ENCODE measurements at places on chromosomes 2 and 18.
A peak's percentile ranks its signal among the peaks of the same experiment; 100 is the strongest.

DNA sequence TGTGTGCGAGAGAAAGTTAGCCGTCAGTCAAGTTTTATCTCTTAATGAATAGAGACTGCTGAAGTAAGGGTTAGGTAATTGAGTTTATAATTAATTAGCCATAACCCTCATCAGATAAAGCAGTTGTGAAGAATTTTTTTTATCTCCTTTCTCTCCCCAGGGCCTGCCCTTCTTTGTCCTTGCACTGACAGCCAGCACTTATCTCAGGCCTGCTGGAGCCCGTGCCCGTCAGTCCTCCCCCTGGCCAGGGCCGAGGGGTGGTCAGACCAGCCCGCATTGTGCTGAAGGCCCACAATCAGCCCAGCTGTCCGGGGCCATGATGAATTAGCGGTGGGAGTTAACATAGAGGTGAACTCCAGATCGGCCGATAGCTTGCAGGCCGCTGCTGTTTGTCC, 315.7 kb downstream of the GBX2 start:
- no peak for DNase-seq

- DNase-seq: no peak
These were observed 51.1 kb upstream of the DLX2 start for GRCh38 chr2:172153757-172154156.

- DNase-seq: no peak
These were observed 420.0 kb downstream of the ZEB2 start for GRCh38 chr2:144099780-144100377.

DNA sequence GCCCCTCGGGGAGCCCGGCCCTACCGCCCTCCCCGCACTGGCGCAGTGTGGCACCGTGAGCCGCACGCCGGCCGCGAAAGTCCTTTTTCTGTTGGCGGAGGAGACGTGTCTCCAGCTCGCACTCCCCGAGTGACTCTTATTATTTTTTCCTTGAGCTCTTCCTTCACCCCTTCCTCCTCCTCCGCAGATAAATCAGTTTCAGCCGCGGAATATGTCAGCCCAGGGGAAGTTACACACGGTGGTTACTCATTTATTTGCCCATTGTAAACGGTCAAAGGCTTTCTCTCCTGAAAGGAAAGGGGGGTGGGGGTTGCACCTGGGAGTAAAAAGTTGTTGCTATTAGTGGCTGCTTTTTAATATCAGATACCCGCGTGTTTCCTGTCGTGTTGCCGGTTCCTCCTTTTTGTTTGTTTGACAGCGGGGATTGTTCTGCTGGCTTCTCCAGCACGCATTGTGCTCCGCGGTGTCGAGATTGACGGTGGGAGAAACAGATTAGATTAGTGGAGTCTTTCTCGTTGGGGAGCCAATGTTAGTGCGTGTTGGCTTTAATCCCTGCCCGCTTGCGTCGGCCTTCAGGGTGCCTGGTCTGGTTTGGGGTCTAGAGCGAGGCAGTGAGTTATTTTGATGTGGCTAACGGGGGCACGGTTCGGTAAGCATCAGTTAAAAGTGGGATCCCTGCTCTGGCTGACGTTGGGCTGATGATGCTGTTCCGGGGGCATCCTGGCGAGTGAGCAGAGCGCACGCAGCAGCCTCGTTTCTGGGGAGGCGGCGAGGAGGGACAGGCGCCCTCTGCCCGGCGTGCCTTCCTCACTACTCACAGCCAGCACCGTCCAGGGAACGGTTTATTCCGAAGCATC, 1.6 kb downstream of the CRIM1 start:
- no peak for DNase-seq

DNA sequence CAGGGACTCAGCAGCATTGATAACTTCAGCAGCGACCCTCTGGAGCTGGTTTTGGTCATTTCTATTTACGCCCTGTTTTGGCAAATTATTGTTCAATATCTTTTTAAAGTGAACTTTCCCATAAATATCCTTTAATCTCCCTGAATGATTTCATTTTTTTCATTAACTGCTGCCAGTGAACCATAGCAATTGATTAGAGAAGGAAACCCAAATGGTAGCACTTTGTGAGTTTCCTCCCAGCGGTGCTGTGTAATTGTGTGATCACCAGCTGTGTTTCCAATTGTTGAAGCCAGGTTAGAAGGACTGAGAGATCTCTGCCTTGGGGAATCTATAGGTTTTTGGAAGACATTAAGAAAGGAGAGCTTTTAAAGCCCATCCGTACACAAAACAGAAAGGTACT, 16.3 kb downstream of the MAP3K20 start:
- no peak for DNase-seq

GRCh38 chr2:37302701-37303252, 21.9 kb downstream of the PRKD3 start:
- DNase-seq: no peak

GRCh38 chr18:64244571-64244970, 95.7 kb upstream of the LINC00305 start:
- no peak for DNase-seq

- DNase-seq: no peak
These were observed 179.8 kb downstream of the SH3BP4 start for GRCh38 chr2:235131334-235132305.

DNA sequence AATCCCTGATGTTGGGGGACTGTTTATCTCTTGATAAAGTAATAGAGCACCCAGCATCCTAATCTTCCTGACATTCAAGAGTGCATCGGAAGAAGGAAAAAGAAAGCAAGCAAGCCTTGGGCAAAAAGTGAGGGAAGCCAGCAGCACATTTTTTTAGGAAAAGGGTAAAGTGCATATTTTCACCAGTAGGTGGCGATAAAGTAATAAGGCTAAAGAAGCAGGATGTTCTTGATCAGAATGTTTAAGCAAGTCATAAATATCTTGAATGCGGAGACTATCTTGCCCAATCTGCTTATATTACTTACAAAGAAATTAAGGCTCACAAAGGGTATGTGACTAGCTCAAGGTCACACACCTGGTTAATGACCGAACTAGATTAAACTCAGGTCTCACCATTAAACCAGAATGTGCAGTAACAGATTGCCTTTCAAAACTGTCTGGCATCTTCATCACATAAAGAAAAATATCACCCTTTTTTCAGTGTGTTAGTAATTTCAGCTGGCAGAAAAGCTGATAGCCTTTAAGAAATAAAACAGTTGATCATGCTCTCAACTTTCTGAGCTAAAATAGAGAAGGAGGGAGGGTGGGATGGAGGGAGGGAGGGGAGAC, 83.8 kb downstream of the VIT start:
- peak; percentile 25 for DNase-seq

GRCh38 chr2:192127434-192127833, 67.3 kb downstream of the TMEFF2 start:
- DNase-seq: no peak

DNA sequence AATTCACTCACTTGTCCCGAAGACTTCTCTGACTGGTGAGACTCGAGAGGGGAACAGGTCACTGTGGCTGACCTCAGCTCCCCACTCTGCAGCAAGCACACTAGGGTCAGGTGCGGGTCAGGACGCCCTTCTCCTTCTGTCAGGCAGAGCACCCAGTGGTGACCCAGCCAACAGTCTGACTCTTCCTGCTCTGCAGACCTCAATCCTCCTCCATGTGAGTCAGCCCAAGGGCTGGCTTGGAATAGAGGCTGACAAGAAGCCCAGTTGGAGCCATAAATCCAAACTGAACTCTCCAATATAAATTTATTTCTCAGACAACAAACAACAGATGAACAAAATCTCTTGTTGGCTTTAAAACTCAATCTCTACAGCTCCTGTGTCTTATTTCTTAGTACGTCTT, 253.1 kb downstream of the SH3BP4 start:
- no peak for DNase-seq

- DNase-seq: no peak
These were observed 135.2 kb upstream of the HAAO start for GRCh38 chr2:42927334-42928160.

GRCh38 chr2:240646176-240646899, 21.1 kb downstream of the GPR35 start:
- DNase-seq: peak; percentile 10
